Mesothelial cell of epicardium (in vitro differentiated cells): ENCODE measurements at places on chromosomes 3 and 15.

DNA sequence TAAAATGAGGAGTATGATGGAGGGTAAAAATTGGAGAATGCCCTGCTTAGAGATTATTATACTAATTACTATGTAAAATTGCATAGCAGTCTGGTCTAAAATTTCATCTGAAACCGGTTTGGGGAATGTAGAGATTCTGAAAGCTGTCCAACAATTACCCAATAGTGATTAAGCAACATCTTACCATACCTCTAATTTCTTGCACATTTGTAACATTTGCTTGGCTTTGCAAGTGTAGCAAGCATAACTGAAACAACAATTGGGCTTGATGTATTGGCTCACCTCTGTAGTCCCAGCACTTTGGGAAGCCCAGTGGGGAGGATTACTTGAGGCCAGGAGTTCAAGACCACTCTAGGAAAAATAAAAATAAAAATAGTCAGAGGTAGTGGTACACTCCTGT, 17.4 kb downstream of the AADACL2 start:
- DNase-seq, result no peak

DNA sequence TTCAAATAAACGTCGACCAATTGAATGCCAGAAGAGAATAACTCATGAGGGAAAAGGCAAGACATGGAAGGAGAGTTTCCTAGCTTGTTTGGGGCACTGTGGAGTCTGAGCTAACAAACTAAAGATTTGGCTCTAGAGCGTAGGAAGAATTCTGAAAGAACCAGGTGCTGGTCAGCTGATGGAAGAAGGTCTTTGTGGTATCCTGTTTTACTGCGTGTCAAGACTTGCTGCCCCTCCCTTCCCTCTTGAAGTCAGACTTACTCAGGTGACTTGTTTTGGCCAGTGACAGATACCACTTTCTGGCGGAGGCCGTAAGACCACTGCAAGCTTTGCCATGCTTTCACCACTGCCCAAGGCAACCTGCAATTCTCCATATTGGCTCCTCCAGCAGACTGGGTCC, 673 bp upstream of the HCLS1 start:
- no peak for DNase-seq

- DNase-seq, result no peak
Measured at GRCh38 chr15:45253330-45253729, 1.3 kb downstream of the SLC28A2 start.

- no peak for DNase-seq
Measured at GRCh38 chr3:47156396-47156795, 7.5 kb downstream of the SETD2 start.

DNA sequence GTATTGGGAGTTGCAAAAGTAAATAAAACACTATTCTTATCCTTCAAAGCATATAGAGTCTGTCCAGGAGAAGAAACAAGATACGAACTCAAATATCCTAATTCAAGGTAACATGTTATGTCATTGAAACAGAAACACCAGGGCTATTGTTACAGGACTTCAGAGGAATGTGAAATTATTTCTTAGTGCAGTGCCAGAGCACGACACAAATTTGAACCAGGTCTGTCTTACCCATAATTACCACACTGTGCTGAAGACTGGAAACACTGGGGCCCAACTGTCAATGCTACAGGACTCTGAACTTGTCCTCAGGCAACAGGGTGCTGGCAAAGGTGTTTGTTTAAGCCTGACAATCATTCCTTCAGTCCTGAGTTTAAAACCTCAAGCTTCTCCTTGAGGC, 633.6 kb upstream of the UBE2E2 start:
- no peak for DNase-seq

GRCh38 chr3:188187053-188187452, 33.1 kb downstream of the LPP start:
- no peak for DNase-seq

DNA sequence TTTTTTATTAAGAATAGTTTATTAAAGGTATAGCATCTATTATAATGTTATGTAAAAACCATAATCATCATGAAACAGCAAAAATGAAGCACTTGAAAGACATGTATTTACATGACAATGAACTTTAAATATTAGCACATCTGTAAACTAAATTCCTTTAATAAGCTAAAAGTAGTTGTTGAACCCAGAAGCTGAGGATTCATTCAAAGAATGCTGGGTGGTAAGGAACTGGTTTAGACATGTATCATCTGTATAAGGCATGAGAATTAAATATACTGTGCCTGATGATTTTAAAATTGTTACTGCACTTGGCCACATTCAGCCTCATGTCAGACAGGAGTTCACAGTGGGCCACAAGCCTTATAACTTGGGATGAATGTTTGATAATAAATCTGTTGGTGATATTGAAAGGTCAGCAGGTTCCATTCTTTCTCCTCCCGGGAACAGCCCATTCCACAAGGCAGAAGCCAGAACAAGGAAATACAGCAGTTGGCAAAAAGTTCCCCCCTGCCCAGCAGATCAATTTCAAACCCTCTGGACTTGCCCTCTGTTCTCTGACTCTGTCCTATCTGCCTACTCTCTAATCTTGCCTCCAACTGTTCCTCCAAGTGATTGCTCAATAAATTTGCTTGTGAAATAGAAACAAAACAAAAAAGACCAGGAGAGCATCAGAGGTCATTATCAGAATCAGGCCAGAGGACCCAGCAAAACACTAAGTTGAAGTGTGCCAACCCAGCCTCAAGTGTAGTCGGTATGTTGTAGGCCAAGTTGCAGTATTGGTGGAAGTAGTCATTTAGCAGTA, 49.8 kb upstream of the TEX264 start:
- DNase-seq, result no peak

GRCh38 chr3:156843071-156843808, 17.1 kb downstream of the LEKR1 start:
- no peak for DNase-seq

- no peak for DNase-seq
Measured at GRCh38 chr3:168003911-168004310, 91.8 kb downstream of the GOLIM4 start.

GRCh38 chr3:140753865-140754754, 76.2 kb downstream of the TRIM42 start:
- no peak for DNase-seq

DNA sequence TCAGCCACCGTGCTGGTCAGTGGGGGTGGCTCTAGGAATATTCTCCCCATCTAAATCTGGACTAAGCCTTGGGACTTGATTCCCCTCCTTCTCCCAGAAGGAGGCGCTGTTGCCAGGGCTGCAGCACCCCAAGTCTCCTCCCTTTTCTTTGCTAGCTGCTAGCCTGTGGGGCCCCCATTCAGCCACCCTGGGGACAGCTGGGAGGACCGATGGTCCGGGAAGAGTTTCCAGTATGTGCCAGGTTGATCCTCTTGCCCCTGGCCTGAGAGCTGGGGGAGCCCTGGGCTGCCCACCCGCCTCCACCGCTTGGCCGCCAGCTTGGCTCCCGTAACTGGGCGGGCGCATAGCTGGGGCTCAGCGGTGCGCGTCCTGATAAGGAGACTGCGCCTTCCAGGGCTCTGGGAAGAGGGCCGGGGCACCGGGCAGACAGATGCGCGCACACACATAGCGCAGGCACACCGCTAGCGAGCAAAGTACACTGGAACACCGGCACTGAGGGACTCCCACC, 4.2 kb downstream of the SMAD6 start:
- no peak for DNase-seq

- peak; percentile 86 for DNase-seq
Measured at GRCh38 chr15:29822100-29822683, at the start of gene TJP1. Gene TJP1, minus strand, starts transcription at chr15:29822468. Its CDS starts 440 bp downstream, at chr15:29822028.

- DNase-seq, result no peak
Measured at GRCh38 chr3:101591071-101591470, 17.1 kb downstream of the PCNP start.

DNA sequence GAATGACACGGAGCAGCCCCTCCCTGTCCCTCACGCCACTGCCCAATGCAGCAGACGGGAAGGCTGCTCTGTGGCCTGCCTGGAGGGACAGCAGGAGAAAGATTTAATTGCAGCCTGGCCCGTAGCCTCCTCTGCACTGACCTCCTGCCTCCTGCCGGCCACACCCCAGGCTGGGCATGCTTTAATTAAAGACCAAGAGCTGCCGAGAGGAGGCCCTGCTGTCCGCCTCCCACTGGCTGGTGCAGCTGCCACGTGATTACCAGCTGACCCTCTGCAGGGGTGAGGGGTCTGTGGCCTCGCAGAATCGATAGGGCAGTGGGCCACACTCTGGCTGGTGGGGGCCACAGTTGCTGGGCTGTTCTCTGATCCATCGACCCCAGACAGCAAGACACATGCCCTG, 100.2 kb upstream of the PRR23E start:
- no peak for DNase-seq

GRCh38 chr3:42032693-42033349, 58.3 kb upstream of the TRAK1 start:
- no peak for DNase-seq

- DNase-seq, result no peak
Measured at GRCh38 chr3:191412759-191413158, 48.2 kb upstream of the PYDC2 start.

DNA sequence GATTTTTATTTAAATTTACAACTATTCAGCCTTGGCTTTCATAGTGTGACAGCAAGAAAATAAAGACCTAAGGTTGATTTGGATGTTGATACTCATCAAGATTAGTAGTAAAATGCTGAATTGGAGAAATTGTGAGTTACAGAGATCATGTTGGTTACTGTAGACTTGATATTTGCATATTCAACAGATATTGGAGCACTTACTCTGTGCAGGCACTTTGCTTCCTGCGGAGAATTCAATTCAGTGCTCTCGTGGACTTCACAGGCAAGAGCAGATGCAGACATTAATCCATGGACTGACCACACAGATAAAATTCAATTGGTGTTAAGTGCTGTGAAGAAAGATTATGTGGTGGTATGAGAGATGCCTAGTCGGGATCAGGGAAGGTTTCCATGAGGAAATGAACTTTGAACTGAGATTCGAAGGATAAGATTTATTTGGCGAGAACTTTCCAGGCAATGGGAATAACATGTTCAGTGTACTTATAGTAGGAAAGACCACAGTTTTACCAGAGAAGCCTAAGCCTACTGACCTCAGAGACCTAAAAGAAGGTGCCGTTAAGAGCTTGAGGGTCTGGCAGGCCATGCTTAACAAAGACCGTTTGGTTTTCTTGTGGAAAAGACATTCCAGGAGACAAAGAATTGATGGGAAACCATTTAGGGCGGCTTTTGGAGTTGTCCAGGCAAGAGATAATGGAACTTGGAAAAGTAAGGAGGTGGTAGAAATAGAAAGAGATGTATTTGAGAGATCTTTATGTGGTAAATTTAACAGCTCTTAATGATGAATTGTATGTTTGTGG, 4.3 kb downstream of the SELENOT start:
- no peak for DNase-seq

GRCh38 chr3:54862526-54862925, 65.3 kb downstream of the LRTM1 start:
- DNase-seq, result no peak

GRCh38 chr15:56805466-56806147, 72.3 kb upstream of the ZNF280D start:
- no peak for DNase-seq

GRCh38 chr15:52559575-52559974, 9.3 kb downstream of the ARPP19 start:
- no peak for DNase-seq

DNA sequence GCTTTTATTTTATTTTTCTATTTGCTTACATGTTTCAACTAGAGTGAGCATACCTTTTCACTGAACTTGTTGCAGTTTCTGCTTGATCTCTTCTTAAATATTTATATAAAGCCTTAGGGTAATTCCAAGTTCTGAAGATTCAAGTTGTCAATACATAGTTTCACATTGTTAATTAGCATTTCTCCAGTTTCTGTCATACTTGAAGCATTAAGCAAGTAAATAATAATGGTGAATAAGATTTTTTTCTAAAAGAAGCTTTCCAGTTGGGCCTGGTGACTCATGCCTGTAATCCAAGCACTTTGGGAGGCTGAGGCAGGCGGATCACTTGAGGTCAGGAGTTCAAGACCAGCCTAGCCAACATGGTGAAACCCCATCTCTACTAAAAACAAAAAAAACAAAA, 53.9 kb downstream of the CALML4 start:
- no peak for DNase-seq

DNA sequence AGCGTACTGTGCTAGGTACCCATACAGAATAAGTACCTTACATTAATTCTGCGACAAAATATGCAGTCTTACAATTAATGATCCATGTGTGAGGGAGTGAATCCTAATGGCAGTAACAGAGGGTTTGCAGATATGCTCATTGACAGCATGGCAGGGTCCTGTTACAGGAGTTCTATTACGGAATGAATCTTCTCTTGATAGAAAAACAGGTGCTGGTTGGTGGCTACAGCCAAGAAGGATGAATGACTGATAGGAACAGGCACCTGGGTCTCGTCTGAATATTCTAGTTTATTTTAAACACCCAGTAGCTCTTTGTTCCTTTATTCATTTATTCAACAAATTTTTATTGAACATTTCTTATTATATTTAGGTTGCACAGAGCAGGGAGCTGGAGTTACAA, 22.8 kb downstream of the PGBD4 start:
- no peak for DNase-seq

DNA sequence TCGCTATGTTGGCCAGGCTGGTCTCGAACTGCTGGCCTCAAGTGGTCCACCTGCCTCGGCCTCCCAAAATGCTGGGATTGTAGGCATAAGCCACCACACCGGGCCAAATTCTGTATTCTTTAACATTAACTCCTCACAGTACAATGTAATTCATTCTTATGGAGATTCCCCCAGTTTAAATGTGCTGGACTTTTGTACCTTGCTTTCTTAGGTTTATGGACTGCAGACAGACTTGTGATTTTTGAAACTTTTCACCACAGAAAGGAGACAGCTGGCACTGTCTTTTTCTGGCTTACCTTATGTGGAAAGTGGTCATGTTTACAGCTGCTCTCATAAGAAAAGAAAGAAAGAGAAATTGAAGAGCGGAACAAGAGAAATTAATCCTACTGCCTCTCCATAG, 103.8 kb downstream of the IQCH start:
- no peak for DNase-seq

- DNase-seq, result no peak
Measured at GRCh38 chr3:187678726-187679268, 8.6 kb upstream of the SST start.

DNA sequence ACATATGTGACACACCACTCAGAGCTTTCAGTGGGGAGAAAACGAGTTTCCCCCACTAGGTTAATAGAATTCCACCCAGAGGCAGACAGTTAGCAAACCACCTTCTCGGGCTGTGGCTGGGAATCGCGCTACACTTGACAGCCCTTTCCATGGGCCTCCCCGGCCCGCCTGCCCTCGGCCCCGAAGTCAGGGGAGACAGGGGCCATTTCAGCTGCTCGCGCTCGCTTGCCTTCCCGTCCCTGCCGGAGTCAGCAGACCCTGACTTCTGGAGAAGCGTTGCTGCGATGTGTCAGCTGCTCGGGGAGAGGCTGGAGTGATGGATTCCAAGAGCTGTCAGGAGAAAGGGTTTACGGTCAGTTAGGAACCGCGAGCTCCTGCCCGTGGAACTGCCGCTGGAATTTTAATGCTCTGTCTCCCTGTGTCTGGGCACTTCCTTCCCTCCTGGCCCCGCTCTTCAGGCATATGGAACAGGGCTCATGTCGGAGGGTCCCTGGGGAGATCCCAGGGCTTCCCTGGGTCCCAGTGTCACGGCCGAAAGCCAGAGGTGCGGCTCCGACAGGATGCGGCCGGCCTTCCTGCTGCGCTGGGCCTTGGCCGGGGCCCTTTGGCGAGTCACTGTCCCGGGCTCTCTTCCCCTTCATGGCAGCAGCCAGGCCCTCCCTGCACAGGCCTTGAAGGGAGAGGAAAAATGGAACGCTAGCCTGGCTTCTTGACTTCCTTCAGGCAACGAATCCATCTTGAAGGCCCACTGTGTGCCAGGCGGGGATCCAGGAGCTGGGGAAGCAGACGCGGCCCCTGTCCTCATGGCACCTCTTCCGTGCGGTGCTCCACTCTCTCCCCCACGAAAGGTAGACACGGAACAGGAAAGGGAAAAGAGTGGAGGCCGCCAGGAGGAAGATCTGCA, 38.4 kb upstream of the VPS8 start:
- DNase-seq, result no peak
